ENCODE measurements at places on chromosomes 5 and 9.

DNA sequence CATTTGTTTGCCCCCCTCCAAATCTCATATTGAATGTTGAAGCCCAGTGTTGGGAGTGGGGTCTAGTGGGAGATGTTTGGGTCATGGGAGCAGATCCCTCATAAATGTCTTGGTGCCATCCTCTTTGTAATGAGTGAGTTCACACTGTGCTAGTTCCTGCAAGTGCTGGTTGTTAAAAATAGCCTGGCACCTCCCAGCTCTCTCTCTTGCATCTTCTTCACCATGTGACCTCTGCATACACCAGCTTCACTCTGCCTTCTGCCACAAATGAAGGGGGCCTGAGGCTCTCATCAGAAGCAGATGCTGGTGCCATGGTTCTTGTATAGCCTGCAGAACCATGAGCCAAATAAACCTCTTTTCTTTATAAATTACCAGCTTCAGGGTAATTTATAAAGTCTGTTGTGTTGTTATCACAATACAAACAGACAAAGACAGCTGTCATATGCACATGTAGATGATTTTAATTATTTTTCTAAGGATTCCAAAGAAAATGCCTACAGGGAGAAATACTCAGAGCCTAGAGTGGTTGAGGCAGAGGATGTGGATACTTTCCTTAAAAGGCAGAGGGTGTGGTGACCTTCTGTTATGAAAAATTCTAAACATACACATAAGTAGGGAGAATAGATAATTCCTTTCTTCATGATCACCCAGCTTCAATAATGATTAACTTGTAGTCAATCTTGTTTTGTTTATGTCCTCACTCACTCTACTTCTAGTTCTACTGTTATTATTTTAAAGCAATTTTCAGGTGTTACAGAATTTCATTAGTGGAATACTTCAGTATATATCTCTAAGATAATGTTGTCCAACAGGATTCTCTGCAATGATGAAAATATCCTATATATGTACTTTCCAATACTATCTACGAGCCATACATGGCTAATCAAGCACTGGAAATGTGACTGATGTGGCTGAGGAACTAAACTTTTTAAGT lies 75.1 kb upstream of the RANBP6 start:
- DNase-seq: no peak

DNA sequence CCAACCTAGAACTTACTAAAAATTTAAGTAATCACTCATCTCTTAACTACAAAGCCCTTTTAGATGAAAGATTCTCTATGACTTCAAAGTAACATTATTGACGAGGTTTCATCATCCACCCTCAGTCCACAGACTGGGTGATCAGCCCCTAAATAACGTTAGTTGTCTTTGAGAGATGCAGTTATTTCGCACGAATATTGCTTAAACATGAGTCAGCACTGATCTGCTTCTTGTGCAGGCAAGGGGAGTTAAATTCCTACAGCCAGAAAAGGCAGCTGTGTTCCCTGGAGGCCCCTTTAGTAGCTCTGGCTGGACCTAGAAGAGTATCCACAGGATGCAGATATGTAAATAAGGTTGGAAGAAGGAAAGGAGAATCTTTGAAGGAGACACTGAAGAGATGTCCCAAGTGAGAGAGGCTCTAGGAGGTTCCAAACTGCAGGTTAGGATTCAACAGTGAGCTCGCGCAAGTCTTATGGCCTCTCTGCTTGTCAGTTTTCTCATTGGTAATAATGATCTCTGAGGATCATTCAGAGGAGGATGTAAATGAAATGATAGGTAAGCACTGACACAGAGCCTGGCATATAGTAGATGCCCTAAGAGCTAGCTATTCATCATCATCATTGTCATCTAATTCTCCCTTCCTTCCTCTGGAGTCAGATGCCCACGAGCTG lies 122.2 kb upstream of the MAN2A1 start:
- no peak for DNase-seq

GRCh38 chr5:132215329-132215728 lies 12.3 kb downstream of the P4HA2 start:
- no peak for DNase-seq

DNA sequence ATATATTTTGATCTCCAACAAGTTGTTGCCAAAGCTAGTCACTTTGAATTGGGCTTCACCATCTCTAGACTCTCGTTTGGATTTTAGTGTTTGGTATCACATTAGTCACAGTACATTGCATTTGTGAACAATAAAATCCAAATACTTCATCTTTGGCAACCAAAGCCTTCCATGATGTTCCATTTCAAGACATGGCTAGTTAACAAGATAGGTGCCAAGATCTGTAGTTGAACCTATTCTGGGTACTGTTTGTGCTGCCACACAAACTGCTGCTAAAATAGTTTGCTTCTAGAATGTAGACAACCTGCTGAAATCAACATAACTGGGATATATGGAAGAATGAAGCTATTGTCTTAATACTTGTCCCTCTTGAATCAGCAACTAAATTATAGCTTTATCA lies 207.5 kb downstream of the LRRC70 start:
- DNase-seq: no peak

DNA sequence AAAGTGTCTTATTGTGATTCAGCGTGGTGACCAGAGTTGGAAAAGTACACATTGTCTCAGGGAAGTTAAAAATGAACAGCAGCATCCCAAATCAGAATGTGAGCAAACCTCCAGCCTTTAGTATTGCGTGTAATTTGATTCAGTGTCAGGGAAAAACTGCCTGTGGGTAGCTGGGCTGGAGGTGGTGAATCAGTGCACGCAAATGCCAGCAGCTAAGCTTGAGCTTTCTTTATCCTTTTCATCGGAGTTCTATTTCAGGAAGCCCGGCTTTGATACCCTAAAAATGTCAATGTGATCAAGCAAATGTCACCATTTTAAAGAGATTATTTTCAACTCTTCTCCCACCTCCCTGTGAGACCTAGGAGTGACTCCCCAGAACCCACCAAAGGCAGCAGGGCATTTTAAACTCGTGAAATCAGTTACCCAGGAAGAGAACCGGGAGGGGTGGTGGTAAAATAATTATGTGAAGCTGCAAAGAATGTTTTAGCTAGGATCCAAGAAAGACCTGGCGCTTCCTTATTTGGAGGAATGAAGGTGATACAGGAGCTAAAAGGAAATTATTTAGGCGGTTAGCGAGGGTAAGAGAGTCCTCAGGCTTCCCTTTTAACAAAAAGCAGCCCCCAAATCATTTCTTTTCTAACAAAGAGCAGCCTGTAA lies 25.7 kb upstream of the C5orf47 start:
- peak; percentile 36 for DNase-seq

DNA sequence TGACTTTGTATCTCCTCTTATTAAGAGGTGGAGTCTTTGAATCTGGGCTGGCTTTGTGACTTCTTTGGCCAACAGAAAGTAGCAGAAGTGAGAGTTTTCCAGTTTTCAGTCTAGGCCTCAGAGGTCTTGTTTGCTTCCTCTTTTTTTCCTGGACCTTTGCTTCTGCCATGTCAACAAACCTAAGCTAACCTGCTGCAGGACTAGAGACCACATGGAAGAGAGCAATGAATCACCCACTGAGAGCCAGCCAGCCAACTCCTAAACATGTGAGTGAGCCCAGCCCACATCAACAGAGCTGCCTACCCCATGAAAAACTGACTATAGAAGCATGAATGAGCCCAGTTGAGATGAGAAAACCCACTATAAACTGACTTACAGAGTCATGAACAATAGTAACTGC lies 29.9 kb downstream of the MRPL22 start:
- no peak for DNase-seq

GRCh38 chr5:128109138-128109537 lies 25.6 kb downstream of the SLC12A2 start:
- DNase-seq: no peak

DNA sequence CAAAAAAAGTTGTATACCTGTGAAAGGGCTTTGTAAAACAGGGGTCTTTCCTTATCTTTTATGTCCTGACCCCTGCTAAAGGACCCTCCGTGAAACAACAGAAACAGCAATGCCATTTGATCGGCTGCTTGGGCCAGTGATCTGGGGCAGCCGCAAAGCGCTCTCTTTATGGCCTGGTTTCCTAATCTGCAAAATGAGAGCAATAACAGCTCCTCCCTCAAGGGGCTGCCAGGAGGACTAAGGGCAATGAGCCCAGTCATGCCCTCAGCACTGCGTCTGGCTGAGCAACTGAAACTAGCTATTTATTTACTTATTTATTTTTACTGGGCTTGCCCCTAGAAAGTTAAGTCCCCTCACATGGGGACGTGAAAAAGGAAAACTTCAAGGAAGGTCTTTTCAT lies 18.3 kb downstream of the CMBL start:
- no peak for DNase-seq

GRCh38 chr5:6745706-6746222 lies 32.5 kb downstream of the TENT4A start:
- DNase-seq: peak; percentile 56

DNA sequence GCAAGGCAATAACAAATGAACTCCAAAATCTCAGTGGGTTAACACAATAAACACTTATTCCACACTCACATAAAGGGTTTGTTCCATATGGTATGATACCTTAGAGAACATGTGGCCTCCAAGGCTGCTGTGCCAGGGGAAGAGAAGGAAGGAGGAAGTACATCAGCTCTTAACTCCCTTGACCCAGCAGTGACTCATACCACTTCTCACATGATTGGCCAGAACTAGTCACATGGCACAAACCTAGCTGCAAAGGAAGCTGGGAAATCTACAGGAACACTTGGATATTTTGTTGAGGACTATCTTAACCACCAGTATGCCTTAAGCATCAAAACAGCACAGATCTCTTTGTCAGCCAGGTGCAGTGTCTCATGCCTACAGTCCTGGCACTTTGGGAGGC lies 99.3 kb downstream of the SLIT3 start:
- no peak for DNase-seq

- DNase-seq: no peak
Measured at GRCh38 chr5:95554331-95554646, 488 bp downstream of the SKIC3 start.

GRCh38 chr5:1322955-1323802 lies 21.7 kb downstream of the CLPTM1L start:
- no peak for DNase-seq

DNA sequence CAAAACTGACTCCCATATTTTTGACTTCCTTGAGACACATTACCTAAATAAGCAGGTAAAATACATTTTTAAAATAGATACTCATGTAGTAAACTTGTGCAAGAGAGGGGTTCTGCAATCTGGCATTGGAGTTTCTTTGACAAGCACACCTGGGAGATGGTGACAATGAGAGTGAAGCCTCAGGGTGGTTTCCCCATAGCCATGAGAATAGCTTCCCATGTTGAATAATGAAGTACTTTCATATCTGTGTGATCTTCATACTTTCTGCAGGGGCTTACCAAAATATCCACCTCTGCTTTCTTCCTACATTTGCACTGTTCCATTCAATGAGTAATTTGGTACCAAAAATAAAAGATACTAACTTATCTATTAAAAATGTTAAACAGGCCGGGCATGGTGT lies 44.7 kb upstream of the VCAN start:
- DNase-seq: no peak

GRCh38 chr5:150656191-150657132 lies 4.6 kb upstream of the MYOZ3 start:
- DNase-seq: peak; percentile 46

- no peak for DNase-seq
Measured at GRCh38 chr5:79871364-79872120, 119.5 kb downstream of the MTX3 start.

- DNase-seq: no peak
Measured at GRCh38 chr5:39440958-39441624, 16.3 kb upstream of the DAB2 start.

GRCh38 chr9:123129423-123129822 lies 96.0 kb downstream of the GPR21 start:
- DNase-seq: no peak
